ENCODE measurements at places on chromosomes 12 and 14. TPM values are rescaled to one million over a fixed set of nuclear protein-coding genes. Genes with fewer than 3 reads are reported as not detected.

Gene SARNP
- total RNA-seq, result 75.1 TPM

Gene NOXRED1
- total RNA-seq, result 0.91 TPM

Gene CLEC4D
- not detected for total RNA-seq

Gene P2RX2
- not detected for total RNA-seq

Gene TPPP2
- not detected for total RNA-seq

Measured in activated T-helper 1 cell treated with anti-CD3 and anti-CD28 coated beads, Interleukin-12 subunit alpha, Interleukin-12 subunit beta, Interleukin-2, Interleukin-4 antibody, amounts not matched to agents 30 ng/mL and 10 ng/mL and 1 ng/mL, durations not matched to agents 14 hours and 24 hours and 36 hours (primary cell).